ENCODE measurements at places on chromosomes 12 and 14.

GRCh38 chr14:66038212-66038611 is 448.0 kb upstream of the CCDC196 start:
- no peak for DNase-seq

DNA sequence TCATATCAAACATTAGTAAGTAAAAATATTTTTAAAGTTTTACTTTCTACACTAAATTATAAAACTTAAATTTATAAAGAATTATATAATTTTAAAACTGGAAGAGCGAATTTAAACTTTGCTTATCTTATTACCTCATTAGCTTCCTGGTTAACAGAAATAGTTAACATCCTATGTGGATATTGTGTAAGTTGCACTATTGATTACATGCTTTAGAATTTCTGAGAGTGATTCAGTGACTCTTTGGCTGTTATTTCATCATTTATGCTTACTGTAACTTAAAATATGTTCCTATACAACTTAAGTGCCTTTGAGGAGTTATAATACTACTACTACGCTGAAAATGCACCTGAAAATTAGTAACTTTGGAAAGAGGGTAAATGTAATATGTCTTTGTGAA is 101.4 kb downstream of the FOXA1 start:
- no peak for DNase-seq

DNA sequence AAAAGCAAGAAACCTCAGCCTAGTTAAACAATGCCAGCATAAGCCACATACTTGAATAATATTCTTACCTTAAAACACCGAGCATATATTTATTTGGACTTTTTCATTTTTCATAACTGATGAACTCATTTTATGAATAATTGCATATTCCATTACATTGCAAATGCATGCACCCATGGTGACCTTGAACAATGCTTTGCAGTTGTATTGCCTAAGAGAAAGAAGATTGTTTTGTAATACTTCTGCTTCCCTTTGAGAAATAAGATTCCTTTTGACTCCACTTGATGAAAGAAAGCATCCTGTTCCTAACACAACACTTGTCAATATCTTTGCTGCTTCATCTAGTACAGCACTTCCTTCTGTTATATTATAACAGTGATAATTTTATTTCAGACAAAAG is 1182.2 kb downstream of the FLRT2 start:
- no peak for DNase-seq

DNA sequence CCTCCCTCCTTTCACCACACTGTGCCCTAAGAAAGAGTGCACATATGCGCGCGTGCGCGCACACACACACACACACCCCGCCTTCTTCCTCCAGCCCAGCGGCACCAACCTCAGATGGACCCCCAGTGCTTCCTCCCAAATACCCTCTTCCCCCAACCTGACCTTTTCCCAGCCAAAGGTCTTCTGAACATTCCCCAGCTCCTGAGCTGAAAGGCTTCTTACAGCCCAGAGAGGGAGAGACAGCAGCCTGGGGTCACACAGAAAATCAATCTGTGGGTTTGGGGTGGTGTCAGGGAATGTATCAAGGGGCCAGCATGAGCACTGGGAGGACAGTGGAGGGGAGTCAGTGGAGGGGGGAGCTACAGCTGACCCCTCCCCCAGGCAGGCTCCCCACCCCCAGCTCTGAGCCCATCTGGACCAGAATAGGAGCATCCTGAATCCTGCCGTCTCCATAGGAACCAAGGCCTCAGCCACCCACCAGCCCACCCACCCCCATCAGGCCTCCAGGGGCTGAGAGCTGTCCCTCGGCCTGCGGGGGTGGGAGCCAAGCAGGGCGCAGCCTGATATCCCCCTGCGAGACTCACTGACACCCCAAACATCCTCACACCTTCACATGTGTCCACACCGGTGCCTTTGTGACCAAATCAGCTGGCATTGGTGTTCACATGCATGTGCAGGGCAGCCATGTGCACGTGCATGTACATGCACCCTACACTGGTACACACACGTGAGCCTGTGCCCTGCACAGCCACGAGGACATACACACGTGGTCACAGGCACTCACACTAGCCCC is 5.7 kb downstream of the RASAL1 start:
- DNase-seq = no peak

DNA sequence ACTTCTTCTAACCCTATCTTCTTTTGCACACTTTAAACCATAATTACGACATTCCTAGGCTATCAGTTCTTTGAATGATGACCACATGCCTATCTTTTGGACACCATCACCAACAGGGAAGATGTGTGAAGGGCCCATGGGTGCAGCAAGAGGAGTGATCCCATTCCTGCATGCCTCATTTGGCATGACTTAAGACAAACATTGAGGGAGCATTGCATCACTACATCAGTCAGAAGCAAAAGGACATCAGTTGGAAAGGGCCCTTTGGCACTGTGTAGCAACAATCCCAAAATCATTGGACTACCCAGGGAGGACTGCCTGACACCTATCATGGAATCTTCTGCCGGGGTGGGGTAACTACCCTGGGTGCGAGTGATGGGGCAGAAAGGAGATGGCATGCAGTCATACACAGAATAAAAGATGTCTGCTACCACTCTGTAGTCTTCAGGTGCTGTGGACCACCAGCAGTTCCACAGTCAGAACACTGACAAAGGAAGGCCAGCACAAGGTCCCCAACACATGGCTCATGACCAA is 10.7 kb upstream of the TMBIM6 start:
- no peak for DNase-seq

- DNase-seq = no peak
Observed at GRCh38 chr12:68831272-68831671, 23.3 kb downstream of the MDM2 start.

GRCh38 chr12:501722-502447 is 42.1 kb downstream of the B4GALNT3 start:
- no peak for DNase-seq

DNA sequence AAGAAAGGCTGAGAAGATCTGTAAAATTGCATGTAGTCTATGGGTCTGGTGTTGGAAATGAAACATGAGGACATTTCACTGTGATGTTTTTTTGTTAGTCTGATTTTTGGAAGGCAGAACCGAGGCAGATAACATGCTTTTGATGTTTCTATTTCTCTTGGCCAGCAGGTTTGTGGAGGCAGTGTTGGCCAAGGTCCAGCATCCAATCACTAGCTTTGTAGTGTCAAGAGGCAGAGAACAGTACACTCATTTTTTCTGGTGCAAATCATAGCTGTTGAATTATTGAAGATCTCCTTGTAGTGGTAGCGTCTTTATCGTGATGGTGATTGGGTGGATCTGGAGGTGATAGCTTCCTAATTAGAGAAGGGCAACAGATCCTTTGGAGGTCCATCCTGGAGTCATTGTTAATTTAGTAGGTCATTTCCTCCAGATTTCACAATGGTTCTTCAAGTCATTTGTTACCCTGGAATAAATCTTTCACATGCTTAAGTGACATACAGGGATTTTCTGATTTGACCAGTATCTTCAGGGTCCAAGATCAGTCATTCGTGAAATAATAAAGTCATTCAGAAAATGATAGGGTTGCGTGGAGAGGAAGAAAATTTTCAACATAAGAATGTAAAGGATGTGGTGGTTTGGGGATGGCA is 252.4 kb upstream of the CPNE8 start:
- no peak for DNase-seq

- DNase-seq = no peak
Observed at GRCh38 chr14:74896400-74896799, 14.7 kb downstream of the DLST start.

GRCh38 chr12:88693837-88694445 is 113.7 kb upstream of the KITLG start:
- DNase-seq = no peak

DNA sequence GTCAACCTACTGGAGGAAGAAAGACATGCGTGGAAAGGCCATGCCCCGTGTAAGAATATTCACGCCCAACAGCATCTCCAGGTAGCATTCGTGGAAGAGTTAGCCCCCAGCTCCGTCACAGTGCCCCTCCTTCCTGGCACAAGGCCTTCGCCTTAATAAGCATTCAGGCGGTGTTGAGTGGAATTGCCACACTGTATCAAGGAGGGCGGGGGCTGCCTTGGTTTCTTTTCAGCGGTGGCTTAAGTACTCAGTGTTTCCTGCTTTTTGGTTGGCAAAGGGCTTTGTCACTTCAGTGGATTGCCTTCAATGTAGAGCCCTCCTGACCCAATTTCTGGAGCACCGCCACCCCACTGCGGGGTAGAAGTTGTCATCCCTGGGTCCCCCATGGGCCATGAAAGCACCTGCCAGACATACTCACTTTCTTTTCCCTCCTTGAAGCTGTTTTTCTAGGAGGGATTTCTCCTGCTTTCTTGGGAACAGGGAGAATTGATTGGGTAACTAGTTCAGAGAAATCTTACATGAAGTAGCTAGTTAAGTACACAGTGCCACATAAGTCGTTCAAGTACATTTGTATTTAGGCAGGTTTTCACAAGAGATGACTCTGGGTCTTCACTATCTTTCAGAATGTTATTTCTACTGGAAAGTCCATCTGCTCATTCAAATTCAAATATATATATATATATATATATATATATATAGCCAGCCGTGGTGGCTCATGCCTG is 65.5 kb upstream of the STON2 start:
- DNase-seq = no peak

- no peak for DNase-seq
Observed at GRCh38 chr12:90163975-90164374, 455.3 kb upstream of the ATP2B1 start.

- DNase-seq = peak; percentile 36
Observed at GRCh38 chr14:101705733-101706508, 55.6 kb upstream of the PPP2R5C start.

DNA sequence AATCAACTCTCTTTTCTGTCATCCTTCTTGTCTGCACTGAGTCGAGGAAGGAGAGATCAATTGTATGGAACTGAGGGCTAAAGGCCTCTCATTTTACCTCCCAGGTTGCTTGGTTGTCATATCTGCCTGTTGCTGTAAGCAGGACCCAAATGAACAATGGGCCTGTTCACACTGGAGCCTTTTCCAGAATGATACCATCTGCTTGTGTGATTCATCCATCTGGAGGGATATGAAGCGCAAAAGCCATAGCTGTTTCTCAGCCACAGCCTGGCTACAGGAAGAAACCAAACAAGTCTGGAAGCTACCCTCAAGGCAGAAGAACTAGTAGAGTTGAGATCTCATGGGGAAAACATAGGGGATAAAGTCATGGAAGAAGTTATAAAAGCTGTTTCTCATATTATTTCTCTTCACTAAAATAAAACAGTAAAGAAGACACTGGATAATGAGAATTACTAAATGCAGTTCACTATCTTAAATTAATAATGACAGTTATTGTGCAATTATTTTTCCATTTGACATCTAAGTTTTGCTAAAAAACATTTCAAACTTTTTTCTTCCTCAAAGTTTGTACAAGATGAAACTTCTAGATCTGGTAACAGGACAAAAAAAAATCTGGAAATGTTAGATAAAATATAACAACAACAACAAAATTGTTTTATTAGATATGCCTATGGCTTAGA is 106.3 kb downstream of the SPTSSA start:
- no peak for DNase-seq

DNA sequence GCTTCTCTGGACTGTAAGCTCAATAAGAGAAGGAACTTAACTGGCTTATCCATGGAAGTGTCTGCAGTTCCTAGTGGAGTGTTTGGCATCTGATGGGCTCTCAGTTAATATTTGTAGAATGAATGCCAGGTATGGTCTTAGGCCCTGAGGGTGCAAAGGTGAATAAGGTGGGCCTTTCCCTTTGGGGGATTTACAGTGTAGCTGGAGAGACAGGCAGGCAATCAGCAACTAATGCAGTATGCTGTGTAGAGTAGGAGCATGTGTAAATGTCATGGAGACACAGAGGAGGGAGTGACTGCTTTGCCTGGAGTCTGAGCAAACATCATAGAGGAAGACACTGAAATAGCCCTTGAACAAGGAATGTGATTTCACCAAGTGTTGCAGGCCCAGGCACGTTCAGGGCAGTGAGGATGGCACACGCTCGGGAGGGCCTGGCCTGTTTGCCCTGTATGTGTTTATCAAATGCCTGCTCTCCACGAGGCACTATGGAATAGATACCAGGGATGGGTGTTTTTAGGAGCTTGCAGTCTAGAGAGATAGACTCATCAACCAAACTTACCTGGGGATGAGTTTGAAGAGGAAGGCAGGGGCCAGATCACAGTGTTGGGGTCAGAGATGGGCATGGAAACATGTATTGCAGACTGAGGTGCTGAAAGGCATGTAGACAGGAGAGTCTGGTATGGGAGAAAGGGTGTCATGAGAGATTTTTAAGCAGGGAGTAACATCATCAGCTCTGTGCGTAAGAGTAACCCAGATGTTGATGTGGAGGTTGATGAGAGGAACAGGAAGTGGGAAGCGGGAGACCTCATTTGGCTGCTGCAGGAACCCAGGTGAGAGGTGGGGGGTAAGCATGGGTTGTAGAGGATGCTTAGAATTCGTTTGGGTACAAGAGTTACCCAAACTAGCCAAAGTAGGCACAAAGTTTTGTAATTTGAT is 54.1 kb downstream of the PLXNC1 start:
- DNase-seq = no peak

GRCh38 chr12:88578276-88579160 is 1.8 kb downstream of the KITLG start:
- DNase-seq = no peak

DNA sequence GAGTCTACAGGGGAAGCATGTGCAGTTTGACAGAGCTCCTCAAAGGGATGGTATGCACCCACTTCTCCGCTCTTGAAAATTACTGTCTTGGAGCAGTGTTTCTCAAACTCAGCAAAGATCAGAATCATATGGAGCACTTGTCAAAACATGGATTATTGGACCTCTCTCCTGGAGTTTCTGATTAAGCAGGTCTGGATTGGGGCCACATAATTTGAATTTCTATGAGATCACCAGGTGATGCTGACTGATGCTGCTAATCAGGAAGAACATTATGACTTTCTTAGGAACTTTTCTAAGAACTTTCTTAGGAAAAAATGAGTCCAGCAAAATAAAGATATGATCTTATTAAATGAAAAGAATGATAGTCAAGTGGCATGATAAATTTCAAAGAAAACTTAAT is 144.3 kb downstream of the CPNE8 start:
- DNase-seq = no peak

DNA sequence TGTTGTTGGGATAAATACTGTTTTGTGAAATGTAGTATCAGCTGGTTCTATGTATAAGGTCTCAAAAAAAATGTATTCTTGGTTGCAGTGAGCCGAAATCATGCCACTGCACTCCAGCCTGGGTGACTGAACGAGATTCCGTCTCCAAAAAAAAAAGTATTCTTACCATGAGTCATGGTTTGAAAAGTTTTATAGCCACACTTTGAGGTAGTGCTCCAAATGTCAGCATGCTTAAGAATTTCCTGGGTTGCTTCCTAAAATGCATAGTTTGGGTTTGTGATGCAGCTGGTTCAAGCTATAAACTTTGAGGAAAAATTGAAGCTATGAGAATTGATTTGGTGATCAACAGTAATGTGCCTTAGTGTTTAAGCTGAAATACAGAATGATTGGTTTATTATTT is 48.0 kb downstream of the ETNK1 start:
- DNase-seq = no peak
